ENCODE measurements at places on chromosomes 3 and 15.

- no peak for DNase-seq
Observed at GRCh38 chr3:87354398-87354797, 78.0 kb upstream of the POU1F1 start.

GRCh38 chr3:138210528-138210927 lies 23.4 kb downstream of the ARMC8 start:
- DNase-seq = no peak

- DNase-seq = no peak
Observed at GRCh38 chr15:91751611-91752010, 101.9 kb upstream of the SLCO3A1 start.

- no peak for DNase-seq
Observed at GRCh38 chr15:38247336-38247735, 5.3 kb upstream of the SPRED1 start.

- DNase-seq = no peak
Observed at GRCh38 chr3:155339052-155339451, 45.6 kb upstream of the STRIT1 start.

- DNase-seq = no peak
Observed at GRCh38 chr3:59316688-59317275, 267.0 kb upstream of the CFAP20DC start.

DNA sequence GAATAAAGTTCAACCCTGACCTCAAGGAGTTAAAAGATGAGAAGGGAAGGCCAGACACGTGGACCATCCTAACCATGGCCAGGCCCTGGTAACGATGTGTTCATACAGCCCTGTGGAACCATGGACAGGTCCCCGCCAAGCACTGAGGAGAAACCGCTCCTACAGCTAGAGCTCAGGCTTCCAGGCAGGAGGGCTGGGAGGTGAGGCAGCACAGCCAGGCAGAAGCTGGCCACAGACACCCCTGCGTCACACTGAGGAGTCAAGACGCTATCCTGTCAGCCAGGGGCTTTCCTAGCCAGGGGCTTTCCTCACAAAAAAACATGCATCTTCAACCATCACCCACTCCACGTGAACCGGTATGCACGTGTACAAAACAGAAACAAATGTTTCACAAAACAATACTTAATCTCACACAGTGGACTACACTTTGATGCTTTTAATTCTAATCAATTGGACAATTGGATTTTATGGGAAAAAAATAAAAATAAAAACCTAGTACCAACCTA lies 73.2 kb downstream of the TBC1D2B start:
- DNase-seq = no peak

DNA sequence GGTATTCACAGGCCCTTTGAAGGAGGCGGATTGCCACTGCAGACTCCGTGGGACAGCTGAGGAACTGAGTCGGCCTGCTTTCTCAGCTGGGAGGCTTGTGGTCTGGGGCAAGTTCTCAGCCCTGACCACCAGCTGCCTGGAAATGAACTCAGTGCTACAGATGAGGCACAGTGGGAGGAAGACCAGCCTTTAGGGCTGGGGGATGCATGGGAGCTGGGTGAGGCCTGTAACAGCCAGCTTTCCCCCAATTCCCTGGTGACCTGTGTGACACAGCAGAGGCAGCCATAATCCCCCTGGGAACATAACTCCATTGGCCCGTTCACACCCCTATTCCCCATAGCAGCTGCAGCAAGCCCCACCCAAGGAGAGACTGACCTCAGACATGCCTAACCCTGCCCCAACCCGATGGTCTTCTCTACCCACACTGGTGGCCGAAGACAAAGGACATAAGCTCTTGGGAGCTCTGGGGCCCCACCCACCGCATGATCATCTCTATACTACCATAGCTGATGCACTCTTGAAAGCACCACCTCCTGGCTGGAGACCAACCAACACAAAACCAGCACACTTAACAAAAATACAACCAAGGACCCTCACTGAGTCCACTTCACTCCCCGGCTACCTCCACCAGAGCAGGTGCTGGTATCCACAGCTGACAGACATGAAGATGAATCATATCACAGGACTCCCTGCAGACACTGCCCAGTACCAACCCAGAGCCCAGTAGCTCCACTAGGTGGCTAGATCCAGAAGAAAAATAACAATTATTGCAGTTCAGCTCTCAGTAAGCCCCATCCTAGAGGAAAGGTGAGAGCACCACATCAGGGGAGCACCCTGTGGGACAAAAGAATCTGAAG lies 24.9 kb downstream of the ZMAT3 start:
- DNase-seq = peak; percentile 4

DNA sequence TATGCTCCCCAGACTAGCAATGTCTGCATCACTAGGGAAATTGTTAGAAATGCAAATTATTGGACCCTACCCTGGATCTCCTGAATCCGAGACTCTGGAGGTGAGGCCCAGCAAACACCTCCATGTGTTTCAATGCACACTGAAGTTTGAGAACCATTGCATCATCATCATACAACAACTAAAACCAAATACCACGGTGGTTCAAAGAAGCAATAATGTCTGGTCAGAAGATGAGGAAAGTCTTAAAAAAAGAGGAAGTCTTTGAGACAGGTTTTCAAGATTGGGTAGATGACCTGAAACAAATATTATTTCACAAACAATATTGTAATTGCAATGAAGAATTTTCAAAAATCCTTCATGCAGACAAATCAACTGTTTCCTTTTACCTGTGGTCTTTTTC lies 60.3 kb upstream of the TRA2B start:
- no peak for DNase-seq

DNA sequence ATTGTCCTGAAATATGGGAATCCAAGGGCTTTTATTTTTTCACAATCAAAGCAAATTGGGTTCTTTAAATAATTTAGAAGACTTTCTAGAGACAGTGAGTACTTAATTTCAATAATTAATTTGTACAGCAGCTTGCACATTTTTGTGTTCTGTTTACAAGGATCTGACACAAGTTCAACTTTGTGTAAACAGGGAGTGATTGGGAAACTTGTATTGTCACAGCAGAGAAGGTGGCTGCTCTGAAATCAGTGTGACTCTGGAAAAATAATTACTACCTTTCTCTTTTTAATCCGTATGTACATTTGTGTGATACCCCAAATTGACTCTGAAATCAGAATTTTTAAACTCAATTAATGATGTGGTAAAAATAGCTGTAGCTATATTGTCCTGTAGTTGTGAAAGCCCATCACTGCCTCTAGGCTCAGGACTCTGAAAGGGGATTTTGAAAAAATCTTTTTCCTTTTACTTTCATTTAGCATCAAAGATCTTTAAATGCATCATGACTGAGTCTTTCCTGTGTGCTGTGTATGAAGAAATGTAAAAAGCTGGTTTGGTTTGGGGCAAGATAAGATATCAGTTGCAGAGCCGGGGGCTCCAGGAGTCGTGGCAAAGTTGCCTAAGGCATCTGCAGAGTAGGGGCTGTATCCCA lies 45.1 kb downstream of the MFSD1 start:
- no peak for DNase-seq

GRCh38 chr15:73704869-73705645 lies 20.9 kb downstream of the CD276 start:
- peak; percentile 67 for DNase-seq

DNA sequence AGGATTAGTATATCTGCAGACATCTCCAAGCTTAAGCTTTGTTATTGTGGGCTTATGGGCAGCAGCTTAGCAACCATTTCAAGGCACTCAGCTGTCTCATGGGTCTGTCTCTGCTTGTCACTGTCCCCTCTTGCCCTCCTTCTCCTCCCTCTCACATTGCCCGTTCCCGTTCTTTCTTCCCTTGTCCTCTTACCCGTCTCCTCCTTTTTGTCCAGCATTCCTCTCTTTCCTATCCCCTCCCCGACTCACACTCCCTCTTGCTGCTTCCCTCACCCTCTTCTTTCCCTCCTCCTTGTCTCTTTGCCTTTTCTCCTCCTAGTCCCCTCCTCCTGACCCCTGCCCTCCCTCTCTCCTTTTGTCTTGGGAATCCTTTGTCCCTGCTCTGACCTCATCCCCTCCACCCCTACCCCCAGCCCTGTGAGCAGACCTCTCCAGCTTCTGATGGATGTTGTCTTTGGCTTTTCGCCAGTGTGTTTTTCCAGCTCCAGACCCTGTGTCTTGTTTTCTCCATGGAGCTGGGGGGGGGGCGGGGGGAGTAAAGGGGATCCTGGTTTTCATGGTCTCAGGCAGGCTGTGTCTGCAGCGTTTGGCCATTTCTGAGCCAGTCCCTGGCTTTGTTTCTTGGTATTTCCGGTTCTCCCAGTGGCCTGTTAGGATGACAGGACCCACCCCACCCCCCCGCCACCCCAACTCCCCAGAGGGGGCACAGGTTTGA lies 47.9 kb upstream of the TRAK1 start:
- no peak for DNase-seq

- no peak for DNase-seq
Observed at GRCh38 chr15:92324101-92324963, 69.3 kb upstream of the ST8SIA2 start.

- DNase-seq = no peak
Observed at GRCh38 chr3:113625834-113626233, 70.6 kb downstream of the USF3 start.

DNA sequence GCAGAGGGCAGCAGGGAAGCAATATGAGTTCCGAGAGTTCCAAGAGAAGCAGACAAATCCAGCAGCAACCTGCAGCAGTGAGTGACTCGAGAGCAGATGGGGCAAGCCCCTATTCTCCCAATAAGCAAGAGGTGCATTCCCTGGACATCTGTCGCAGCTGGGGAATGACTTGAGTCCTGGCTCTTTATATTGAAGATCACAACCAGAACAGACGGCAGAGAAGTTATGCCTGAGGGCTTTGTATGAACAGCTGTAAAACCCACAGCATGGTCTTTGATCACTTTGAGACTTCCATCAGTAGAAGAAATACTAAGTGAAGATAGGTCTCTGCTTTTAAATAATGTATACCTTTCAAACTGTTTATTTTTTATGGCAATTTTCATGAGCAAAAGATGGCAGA lies 23.6 kb upstream of the C3orf22 start:
- no peak for DNase-seq

DNA sequence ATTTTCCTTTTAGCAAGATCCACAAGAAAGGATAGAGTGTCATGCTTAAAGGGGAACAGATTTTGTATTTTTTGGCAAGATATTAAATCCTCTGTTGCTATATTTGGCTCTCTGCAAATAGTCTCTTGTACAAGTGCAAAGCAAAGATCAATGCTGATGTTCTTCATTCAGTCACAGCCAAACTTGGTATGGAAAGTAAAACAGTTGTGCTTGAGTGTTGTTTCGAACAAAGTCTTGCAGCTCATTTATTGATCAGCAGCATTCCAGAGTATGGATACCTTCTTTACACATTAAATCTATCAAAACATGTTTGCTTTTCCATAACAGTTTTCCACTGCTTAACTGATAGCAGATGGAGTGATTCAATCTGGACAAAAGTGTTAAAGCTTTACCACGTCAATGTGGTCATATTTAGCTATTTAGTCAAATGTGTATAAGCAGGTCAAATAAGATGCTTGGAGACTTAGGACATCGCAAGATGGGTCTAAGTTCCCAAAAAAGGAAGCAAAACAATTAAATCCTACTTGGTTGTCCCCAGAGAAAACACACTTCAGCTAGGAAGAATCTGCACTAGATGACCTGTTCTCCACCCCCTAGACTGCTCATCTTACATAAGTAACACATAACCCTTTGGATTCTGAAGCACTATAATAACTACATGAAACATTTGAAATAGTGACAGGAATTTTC lies 52.4 kb downstream of the VGLL3 start:
- DNase-seq = no peak

DNA sequence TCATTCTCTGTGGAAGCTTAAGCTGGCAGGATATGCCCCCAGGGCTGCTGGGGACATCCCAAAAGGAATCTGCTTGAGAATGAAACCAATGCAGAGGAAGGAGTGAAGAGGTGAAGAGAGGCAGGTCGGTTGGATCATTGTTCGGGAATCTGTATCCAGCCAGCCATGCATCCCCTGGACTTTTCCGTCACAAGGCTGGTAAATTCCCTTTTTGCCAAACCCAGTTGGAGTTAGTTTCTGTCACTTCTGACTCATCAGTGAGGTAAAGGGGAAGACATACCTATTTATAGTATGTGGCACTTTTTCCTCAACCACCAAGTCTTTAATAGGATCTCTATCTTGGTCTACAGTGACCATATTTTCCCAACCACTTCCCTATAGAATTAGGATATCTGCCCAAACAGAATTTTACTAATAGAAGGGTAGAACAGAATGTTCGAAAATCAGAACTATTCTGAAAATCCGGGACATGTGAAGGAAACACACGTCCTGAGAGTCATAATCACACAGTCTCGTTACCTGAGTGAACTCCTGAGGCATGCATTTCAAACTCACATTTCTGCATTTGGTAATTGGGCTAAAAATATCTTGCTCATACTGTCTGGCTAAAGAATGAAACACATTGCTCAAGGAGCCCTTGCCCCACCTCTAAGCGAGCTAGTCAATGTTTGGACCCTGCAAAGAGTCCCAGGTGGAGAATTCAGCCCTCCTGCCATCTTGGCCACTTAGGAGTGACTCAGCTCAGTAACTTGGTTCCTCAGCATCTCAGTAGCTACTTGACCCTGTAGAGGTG lies 289.7 kb upstream of the ADAMTS9 start:
- DNase-seq = no peak

DNA sequence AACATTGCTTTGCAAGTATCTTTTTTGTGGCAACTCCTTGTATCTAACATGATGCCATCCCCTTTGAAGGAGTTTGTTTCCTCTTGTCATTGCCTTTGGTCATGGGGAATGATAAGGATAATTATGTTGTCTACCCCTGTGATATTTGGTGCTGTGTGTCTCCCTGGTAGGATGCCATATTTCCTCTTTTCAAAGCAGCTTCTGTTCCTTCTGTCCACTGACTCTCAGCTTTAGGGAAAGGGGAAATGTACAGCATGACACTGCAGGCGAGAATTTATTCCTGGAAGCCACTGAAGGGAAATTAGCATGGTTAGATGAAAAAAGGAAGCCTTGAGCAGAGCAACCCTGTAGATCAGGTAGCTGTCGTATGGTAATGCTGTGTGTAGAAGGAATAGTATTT lies 576.7 kb downstream of the CADM2 start:
- DNase-seq = no peak

- DNase-seq = no peak
Observed at GRCh38 chr3:11363715-11364114, 91.5 kb downstream of the ATG7 start.

GRCh38 chr3:183513046-183513706 lies 42.3 kb downstream of the KLHL6 start:
- peak; percentile 84 for DNase-seq

- DNase-seq = no peak
Observed at GRCh38 chr3:100869787-100870186, 123.4 kb downstream of the ABI3BP start.

DNA sequence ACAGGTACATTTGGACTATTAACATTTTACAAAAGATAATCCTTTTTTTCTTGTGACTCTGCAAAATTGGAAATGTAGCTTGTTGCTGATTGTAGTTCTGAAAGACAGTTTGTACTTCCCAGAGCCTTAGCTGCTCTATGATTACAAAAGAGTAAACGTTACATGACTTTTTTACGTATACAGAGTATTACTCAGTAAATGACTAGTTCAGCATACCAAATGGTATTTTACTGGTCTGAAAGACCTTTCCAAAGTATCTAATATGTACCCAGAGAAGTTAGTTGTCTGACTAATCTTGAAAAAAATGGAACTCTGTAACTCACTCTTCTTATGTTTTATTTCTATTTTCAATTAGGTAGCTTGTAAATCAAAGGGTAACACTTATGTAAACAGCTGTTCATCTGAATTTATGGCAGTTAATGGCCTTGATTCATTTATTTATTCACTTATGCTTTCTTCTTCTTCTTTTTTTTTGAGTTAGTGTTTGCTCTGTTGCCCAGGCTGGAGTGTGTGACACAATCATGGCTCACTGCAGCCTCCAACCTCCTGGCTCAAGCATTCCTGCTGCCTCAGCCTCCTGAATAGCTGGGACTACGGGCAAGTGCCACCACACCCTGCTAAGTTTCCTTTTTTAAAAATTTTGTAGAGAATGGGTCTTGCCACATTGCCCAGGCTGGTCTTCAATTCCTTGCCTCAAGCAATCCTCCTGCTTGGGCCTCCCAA lies 151.7 kb downstream of the C3orf38 start:
- no peak for DNase-seq
